ENCODE measurements at places on chromosomes 2 and 18.

- no peak for DNase-seq
These were observed 24.4 kb upstream of the MBOAT2 start for GRCh38 chr2:9027884-9028283.

GRCh38 chr2:112055730-112056625 is 909 bp downstream of the TMEM87B start:
- no peak for DNase-seq

DNA sequence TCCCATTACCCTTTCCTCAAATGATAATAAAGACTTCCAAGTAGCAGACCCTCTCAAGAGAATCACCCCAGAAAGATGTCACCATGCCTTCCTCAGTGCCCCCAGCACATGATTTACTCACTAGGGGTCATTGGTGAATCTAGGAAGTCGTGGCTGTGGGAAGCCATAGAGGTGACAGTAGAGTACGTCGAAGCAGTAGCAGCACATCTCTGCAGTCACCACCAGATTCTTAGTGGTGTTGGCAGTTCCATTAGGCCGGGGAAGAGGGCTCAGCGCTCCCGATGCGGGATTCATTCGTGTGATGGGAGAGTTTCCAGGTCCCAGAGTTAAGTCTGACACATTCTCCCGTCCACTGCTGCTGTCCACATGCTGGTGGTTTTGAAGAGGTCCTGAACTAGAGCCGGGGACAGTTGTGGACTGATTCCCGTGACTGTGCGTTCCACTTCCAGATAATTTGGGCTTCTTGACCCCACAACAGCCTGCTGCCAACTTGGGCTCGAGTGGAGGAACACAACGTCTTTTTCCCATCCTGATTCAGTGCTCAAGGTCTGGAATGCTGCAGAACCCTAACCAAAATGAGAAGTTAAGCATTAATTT is 12.0 kb downstream of the AMMECR1L start:
- DNase-seq: no peak

DNA sequence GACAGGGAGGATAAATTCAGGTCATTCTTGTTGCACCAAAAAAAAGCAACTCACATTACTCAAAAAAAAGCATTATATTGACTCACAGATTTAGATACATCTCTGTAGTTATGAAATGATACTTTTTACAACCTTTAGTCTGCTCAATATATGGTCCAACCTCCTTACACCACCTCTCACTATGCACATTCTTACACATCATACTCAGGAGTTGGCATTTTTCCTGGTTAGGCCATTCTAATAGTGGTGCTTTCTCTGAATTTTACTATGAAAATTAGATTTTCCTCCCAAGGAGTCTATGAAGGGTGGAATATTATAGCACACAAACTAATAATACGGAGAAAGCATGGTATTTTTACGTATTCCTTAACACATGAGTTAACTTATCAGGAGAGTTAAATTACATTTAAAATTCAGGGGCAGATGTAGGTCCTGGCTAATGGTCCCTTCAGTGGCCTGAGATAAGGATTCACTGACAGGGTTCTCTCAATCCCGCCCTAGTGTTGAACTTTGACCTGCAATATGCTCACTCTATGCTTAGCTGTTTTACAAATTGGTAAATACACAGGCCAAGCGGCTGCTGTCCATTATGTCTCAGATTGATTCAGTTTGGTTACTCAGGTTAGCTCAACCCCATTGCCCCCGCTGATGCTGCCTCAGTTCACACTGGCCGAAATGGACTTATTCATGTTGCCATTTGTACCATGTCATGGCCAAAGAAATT is 153.6 kb downstream of the NCKAP5 start:
- no peak for DNase-seq

- DNase-seq: no peak
These were observed 111.1 kb downstream of the RIT2 start for GRCh38 chr18:43004421-43004820.

- DNase-seq: no peak
These were observed 81.6 kb upstream of the NFU1 start for GRCh38 chr2:69518841-69519240.

GRCh38 chr2:175605640-175606009 is 396.4 kb downstream of the LNPK start:
- no peak for DNase-seq

- no peak for DNase-seq
These were observed 440.4 kb upstream of the MAP2 start for GRCh38 chr2:208983486-208983885.

DNA sequence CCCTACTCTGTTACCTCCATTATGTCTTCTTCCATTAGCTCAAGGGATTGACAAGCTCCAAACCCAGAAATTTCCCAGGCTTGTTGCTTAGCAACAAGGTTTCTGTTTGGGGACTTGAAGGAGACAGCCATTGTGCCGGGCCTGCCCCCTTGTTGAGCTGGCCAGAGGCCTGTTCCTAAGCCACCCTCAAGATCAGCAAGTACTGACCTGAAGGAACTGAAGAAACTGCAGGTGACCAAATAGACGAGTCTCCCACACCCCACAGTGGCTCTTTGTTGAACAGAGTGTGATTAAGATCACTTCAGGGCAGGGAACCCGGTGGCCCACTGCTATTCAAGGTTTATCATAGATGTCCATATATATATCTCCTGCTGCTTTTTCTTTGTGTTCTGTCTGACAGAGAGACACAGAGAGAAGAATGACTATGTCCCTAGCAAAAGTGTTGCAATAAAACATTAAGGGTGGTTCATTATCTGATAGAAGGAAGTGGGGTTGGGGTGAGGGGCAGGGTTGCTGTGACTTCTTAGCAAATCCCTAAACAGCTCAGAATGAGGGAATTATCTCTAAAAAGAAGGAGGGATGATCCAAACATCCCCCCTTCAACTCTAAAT is 69.2 kb downstream of the RNF144A start:
- DNase-seq: no peak

DNA sequence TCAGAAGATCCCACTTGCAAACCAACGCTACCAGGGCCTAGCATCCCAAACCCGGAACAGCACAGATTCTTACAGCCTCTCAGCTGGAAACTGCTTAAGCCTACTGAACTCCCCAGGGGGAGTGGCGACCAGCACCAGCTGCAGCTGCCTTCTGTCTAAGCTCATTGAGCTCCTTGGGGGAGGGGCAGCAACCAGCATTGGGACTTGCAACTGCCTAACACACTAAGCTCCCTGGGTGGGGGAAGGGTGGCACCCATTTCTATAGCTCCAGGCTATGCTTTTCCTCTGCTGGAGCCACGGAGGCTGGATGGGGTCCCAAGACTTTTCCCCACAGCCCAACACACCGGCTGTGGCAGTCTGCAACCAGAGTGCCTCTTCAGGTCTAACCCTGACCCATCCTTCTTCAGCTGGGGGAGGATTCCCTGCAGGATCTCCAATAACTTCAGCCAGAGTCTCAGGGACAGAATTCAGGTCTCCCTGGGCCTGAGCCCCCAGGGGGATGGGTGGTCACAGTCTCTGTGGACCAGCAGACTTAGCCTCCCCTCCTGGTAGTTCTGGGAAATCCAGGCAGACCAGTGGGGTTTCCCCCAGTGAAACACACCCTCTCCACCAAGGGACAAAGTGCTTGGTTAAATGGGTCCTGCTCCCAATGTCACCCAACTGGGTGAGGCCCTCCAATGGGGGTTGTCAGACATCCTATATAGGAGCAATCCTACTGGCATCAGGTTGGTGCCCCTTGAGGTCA is 45.9 kb upstream of the ITGA4 start:
- DNase-seq: no peak

GRCh38 chr2:36567711-36568408 is 30.1 kb downstream of the FEZ2 start:
- DNase-seq: no peak

GRCh38 chr2:231161877-231162329 is 36.5 kb upstream of the ARMC9 start:
- DNase-seq: peak; percentile 91
